ENCODE measurements at places on chromosomes 3 and 15.

DNA sequence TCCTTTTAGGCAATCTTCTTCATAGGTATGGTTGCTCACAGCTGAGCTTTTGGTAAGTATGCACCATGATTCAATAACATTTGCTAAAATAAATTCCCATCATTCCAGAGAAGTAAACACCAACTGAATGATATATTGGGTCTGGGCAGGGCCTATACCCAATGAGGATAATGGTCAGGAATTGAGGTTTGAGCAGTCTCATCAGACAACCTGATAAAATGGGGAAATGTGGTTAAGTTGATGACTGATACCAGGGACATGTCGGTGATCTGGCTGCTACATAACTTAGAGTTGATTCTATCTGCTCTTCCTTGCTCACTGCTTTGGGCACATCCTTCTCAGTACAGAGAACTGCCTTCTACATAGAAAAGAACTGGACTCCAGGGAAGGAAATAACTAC lies 92.9 kb downstream of the GPR156 start:
- no peak for DNase-seq

DNA sequence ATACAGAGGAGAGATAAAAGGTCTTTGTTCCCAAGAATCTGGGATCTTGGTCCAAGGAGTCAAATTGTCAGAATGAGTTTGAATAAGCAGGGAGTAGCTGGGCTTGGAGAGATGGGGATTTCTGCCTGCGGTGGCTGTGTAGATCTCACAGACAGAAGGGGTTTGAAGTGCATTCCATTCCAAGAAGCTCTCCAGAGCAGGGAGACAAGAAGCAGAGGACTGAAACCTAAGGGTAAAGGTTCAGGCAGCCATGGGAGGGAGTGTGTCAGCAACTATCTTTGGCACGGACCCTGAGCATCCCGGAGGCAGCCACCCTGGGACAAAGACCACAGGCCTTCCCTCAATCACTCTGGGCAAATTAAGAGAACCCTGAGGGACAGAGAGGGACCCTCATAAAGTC lies 422.3 kb upstream of the WNT5A start:
- DNase-seq: no peak

DNA sequence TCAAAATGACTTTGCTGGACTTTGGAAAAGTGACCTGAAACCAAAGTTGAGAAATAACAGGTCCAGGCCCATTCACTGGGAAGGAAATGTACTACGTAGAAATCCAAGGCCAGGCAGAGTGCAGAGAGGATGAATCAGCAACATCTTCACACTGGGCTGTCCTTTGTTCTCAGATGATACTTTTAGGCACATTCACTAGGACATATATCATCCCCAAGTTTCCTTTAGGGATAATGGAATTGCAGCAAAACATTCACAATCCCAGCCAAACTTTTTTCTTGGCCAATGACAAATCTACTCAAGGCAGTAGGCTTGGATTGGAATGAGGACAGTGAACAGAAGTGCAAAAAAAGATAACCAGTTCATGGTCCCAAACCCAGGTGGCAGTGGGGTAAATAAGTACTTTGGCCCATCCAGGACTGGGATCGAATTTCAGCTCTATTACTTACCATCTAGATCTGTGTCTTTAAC lies 75.1 kb downstream of the CLDN11 start:
- no peak for DNase-seq

GRCh38 chr3:115523458-115523857 lies 99.9 kb upstream of the GAP43 start:
- DNase-seq: no peak

- DNase-seq: no peak
Observed at GRCh38 chr15:42490291-42490670, 660 bp downstream of the ZNF106 start.

DNA sequence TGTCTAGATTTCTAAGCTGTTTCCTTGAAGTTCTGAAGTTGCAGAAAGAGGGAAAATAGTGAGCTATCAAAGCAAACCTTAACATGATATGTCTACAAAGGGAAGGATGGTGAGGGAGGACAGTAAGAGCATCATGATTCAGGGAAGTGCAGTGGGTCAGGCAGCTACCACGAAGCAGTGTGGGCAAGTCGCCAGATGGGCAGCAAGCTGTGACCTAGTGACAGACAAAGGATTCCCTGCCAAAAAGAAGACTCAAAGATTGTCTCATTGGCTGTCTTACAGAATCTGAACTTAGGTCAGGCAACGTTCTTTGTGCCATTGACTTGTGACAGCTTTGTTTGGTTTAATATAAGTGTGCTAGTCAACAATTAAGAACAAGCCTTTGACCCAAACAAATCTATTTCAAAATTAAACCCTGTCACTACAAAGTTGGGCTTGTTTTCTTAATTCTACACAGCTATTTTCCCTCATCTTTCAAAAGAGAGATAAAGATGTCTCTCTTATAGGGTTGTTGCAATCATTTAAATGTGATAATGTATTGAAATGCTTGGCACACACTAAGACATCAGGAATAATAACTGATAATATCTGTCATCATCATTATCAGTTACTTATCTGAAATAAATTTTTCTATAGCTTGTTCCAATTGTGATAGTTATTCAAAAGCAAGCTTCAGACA lies 153.3 kb downstream of the ECT2 start:
- no peak for DNase-seq

DNA sequence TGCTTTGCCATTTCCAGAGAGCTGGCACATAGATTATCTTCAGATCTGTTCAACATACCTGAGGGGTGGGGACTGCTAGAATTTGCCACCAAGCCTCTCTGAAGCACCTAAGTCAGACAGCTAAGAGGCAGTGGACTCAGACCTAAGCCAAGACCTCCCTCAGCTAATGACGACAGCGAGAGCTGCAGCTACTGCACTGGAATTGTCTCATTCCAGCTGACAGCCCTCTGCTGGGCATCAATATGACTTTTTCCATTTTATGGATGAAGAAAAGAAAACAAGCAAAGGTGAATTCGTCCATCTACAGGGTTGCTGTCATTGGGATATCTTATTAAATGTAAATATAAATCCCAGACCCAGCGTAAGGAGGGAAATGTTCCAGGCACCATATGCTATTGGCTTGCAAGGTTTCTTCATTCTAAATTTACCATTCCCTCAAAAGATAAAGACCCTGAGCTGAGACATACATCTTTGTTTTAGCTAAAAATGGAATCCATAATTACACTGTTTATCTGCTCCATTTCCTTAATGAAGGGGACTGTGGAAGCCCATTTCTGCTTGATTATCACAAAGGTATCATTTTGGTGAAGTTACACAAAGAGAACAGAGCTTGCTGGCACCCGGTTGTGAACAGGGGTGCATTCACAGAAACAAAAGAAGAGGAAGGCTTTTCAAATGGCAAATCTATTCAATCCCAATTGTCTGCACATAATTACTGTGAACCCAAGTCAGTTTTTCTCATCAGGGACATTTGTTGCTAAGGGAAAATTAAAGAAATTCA lies 85.5 kb upstream of the LRTM1 start:
- DNase-seq: no peak

DNA sequence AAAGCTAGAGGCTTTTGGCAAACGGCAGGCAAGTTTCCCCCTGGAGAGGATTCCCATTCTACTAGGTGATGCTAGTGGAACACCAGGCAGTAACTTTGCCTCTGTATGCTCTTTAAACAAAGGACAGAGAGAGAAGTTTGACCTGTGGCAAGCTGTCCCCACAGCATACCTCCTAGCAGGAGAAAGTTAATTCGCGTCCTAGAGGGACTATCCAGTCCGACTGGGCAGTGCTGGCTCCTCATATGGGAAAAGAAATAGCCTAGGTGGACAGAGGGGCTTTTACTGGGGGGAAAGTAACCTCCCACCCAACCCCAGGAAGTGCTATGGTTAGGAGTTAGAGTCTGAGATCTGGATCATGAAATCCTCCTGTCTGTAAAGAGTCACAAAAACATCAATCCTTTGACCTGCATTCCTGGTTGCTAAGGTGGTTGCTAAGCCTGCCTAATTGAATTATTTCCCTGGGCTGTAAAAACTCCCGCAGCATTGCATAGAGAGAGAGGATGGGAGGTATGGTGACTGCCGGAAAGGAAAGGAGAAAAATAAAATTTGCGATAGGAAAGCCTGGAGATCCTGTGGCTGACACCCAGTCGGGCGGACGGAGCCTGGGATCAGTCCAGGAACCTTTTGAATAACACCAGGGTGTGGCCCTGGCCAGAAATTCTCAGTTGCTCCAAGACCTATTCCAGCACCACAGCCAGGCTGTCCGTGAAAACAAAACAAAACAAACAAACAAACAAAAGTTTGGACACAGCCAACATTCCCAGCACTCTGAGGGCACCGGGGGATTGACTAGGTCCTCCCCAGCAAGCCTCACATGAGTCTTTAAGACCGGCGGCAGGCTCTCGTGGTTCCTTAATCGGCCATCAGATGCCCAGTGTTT lies 67.7 kb upstream of the ATP11B start:
- no peak for DNase-seq

DNA sequence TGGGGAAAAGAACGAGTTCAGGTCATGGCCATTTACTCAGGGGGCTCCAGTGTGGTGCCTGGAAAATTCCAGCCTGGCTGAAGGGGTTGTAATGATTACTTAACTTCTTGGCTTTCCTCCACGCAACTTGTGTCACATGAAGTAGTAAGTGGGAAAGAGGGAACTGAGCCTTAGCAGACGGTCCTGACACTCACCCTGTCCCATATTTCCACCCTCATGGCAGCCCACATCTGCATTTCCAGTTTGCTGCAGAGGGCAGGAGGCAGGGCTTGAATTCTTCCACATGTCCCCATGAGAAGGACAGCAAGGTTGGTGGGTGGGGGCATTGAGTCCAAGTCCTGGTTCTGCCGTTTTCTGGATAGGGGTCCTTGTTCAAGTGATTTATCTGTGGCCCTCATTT lies 7.8 kb upstream of the CAMP start:
- no peak for DNase-seq

DNA sequence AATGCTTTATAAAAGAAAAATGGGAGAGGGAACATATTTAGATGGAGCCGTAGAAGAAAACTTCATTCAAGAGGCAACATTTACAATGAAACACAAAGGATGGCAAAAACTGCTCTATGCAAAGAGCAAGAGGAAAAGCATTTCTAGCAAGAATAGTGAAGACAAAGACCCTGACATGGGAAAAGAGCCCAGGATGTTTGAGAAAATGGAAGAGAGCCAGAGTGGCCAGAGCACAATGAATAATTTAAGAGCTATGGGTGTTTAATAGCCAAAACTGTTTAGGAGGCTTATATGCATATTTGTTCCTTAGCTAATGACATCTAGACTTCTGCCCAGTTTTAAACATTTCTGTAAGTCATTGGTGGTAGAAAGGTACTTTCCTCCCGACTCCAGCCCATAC lies 25.4 kb upstream of the SEMA6D start:
- no peak for DNase-seq

Measured in activated T-cell treated with anti-CD3 and anti-CD28 coated beads, Interleukin-2, amount 50 U/mL, for 1 hour (primary cell).